ENCODE measurements at places on chromosomes 12 and 14.

DNA sequence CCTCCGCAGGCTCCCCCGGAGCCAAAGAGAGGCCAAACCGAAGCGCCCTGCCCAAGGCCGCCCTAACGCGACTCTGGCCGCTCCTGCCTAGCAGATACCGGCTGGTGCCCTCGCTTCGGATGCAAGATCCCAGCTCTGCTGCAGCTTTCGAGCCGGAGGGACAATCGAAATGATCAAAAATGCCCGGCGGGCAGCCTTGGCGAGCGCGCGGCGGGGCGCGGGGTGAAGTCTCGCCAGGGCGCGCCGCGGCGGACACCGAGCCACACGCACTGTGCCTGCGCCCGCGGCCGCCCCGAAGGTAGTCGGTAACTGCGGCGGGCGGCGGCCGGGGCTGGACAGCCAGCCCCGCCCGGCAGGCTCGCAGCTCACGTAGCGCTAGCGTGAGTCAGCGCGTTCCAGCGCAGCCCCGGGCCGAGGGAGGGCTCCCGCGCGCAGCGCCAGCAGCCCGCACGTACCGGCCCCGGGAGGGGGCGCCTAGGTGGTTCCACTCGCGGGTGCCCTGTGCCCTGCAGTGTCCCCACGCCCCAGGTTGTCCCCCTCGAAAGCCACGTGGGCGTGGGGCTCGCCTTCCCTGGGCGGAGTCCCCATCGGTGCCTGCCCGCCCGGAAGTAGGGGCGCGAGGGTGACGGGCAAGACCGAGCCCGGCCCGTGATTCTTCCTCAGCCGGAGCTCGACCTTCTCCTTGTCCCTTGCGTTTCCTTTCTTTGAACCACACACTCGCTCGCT lies 109.2 kb upstream of the EGLN3 start:
- DNase-seq: peak; percentile 91

DNA sequence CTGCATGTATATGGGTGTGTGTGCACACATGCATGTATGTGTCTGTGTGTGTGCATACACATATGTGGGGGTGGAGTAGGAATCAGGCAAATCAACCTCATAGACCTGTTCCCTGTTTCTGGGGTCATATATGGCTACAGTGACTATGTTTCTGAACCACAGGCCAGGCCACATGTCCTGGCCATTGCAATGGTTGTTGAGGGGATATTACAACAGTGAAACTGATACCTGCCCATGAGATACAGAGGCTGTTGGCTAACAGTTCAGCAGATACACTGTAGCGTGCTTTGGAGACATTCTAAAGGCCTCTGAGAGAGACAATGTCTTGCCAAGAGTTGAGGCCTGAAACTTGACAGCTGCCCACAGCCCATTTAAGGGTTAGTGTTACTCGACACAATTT lies 47.3 kb upstream of the FOS start:
- DNase-seq: no peak

DNA sequence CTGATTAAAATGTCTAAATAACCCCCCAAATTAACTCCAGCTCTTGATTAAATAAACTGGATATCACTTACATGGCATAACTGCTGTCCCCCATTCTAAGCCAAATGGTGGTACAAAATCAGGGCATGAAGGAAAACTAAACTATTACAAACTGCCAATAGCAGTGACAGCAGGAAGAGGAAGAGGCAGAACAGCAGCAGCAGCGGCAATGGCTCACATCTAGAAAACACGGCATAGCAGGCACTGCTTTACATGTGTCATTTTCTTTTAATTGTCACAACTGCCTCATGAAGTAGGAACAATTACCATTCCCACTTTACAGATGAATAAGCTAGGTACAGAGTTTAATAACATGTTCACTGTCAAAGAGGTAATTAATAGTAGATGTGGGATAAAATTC lies 92.0 kb downstream of the EPS8 start:
- DNase-seq: no peak

GRCh38 chr14:34715127-34715863 lies 902 bp upstream of the CFL2 start:
- DNase-seq: peak; percentile 61

DNA sequence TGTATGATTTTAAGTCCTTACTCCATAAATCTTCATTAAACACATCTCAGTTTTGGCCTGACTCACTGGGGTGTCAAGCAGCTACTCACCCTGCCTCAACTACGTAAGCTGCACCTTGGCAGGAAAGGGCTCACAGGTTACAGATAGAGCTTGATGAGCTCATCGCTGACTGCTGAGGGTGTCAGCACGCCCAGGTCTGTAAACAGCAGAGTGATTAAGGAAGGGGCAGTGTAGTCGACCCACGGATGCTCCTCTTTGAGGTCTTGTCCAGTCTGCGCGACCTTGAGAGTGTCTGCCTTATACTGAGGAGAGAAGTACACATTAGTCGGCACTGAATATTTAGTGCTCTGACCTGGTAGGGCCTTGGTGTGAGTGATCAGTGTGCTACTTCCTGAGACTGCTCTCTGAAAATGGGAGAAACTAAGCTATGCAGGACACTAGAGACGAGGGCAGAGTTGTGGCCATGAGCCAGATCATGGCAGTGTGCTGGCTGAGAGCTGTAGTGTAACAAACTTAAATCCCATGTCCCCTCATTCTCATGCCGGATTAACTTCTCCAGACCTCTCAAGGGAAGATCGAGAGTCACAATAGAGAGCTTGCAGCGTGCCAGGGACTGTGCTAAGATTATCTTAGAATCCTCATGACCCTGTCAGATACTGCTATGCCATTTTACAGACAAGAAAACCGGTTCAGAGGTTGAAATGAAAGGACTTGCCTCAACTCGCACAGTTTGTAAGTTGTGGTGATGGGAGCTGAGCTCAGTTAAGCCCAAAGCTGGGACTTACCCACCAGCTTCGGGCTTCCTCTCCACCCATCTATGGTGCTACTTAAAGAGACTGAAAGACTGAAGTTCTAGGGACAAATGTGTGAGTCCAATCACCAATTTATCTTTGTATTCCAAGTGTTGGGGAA lies 11.6 kb downstream of the EIF2B1 start:
- no peak for DNase-seq

GRCh38 chr12:52877242-52877641 lies 27.6 kb downstream of the KRT8 start:
- DNase-seq: no peak

GRCh38 chr14:68513137-68513536 lies 279.7 kb downstream of the ZFP36L1 start:
- DNase-seq: no peak

DNA sequence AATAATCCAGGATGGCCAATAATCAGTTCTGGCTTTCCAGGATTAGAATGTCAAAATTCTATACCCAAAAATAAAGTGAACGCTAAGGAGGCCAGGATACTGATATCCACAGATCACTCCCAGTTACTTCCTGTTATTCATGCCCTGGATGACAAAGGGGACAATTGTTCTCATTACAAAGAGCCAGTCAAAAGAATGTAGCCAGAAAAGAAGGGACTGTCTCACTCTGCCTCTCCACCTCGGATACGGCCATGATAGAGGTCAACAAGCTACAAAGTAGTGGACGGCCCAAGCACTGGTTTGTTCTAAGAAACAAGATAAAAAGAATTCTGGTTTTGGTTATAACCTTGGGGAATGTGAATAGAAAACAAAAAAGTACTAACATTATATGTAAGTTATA lies 116.1 kb upstream of the ATF7IP start:
- no peak for DNase-seq

DNA sequence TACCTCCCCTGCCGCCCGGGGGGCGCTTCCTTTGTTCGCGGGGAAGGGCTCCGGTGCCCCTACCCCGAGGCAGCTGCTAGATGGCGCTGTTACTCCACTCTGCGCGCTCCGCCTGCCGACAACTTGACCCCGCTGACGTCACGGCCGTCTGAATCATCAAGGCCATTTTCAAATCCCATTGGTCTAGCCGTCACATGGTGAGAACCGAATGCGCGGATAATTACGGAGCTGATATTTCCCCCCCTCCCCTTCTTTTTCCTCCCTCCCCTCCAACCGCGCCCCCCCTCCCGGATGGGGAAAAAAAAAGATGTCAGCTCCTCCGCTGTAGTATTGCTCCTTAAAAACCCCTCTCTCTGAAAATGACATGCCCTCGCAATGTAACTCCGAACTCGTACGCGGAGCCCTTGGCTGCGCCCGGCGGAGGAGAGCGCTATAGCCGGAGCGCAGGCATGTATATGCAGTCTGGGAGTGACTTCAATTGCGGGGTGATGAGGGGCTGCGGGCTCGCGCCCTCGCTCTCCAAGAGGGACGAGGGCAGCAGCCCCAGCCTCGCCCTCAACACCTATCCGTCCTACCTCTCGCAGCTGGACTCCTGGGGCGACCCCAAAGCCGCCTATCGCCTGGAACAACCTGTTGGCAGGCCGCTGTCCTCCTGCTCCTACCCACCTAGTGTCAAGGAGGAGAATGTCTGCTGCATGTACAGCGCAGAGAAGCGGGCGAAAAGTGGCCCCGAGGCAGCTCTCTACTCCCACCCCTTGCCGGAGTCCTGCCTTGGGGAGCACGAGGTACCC lies at the start of gene HOXC10:
Gene HOXC10 (plus strand): TSS at position 246 of the 791 bp plus-strand sequence. CDS start 114 bp downstream, at position 360.
- DNase-seq: peak; percentile 100

GRCh38 chr14:73290279-73290678 lies 53.0 kb downstream of the PAPLN start:
- no peak for DNase-seq

GRCh38 chr12:110928700-110929099 lies 8.3 kb upstream of the MYL2 start:
- no peak for DNase-seq

- no peak for DNase-seq
These were observed 39.1 kb downstream of the GAS2L3 start for GRCh38 chr12:100612606-100613005.

DNA sequence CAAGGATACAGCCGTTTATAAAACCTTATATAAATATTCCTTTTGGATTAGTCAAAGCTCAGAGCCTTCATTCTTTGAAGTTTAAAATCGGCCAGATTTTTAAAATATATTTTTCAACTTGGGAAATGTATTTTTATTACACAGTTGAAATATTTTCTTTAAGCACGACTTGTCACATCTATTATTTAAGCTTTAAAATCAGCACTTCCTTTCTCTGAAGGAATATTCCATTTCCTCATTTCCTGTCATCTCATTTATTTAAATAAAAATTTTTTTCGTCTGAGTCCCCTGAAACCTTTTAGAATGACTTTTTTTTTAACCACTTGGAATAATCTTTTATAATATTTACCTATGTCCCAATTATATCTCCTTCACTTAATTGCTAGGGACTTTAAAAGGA lies 107.5 kb upstream of the PDE3A start:
- peak; percentile 60 for DNase-seq

DNA sequence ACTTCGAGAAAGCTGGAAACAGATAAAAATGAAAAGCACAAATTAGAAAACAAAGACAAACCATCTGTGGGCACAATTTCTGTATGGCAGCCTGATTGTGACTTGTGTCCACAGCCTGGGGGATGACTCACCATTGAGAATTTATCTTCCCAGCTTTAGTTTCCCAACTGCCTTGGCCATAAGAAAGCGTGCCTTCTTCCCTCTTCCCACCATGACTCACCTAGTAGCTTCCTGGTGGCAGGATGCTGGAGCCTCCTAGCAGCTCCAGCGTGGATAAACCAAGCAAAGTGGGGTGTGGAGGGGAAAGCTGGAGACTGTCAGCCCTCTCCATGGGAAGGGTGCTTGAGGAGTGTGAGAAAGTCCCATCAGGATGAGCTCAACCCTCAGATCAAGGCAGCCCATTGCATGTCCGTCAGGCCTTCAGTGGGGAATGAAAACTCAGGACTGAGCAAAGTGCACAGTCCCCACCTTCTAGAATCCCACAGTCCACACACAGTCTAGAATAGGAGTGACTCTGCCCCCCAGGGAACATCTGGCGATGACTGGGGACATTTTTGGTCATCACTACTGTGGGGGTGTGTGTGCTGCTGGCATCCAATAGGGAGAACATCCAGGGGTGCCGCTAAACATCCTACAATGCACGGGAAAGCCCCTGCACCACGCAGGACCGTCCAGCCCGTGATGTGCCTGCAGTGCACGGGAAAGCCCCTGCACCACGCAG lies 22.4 kb upstream of the SERPINA6 start:
- no peak for DNase-seq

DNA sequence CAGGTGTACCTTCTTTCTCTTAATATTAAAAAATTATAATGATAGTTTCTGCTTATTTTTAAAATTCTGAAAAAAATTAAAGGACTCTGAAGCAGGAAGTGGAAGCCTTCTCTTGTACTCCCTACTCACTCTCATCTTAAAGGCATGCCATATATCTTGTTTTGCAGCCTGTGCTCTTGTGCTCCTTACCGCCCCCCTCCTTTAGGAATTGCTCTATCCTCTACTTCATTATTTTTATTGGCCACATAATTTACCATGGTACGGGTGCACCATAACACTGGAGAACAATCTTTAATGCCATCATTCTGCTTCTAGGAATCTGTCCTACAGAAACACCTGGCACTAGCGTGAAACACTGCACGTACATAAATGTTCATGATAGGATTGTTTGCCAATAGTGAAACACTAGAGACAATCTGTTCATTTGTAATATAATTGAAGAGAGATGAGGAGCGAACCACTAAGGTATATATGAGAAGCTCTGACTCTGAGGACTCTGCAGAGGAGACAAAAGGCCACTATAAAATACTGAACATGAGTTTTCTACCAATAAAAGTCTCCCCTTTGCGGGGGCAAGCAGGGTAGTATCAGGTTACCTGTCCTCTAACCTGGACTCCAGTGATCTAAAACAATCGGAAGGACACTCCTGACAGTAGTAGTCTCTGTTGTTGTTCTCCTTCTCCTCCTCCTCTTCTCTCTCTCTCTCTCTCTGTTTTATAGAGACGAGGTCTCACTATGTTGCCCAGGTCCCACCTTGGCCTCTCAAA lies 6.3 kb upstream of the NYNRIN start:
- no peak for DNase-seq

DNA sequence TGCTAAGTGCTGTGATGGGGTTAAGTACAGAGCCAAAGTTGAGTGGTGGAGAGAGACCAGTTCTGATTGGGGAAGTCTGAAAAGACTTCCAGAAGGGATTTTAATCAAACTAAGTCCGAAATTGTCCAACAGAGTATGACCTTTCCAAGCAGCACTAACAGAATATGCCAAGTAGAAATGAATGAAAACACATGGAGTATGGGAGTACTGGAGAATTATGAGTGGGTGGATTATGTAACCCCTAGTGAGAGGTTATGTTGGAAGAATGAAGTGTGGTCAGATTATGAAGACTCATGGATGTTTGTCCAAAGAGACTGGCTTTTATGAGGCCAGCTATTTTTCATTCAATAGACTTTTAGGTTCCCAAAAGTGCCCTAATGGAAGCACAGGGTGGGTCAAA lies 94.0 kb upstream of the PLEKHA5 start:
- peak; percentile 88 for DNase-seq
